ENCODE measurements at places on chromosomes 4 and X. TPM values are rescaled to one million over a fixed set of nuclear protein-coding genes. Genes with fewer than 3 reads are reported as not detected.

DNA sequence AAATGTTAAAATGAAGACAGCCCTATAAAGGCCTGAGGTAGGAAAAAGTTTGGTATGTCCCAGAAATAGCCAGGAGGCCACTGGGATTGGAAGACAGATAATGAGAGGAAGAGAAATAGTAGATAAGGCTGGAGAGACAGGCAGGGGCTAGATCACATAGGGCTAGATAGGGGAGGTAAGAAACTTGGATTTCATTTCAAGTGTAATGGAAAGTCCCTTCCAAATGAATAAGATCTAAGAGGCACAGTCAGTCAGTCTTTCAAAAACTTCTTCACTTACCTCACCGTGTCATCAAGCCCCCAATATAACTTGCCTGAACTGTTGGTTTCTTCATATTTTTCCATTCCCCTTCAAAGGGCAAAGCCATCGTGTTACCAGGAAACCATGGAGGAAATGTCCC is 121.8 kb downstream of the SPCS3 start:
- no peak for DNase-seq

DNA sequence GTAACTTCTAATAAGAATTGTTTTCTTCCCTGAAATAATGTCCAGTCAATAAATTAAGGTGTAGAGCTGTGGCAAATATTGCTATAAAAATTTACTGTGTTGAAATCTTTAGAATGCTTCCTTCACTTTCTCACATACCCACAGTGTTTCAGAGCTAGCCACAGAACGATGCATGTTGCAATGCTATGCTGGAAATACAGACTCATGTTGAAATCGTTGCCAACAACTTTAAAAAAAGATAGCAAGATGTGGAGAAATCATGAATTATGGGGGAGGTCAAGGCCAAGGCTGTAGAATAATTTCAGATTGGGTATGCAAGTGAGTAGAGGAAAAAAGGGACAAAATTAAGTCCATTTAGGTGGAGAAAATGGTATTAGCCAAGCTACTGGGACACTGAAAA is 204.8 kb downstream of the VEGFC start:
- peak; percentile 69 for DNase-seq

- DNase-seq = no peak
Measured at GRCh38 chr4:173490256-173490655, 39.8 kb downstream of the HAND2 start.

GRCh38 chr4:17781300-17782287 is at the start of gene FAM184B:
Gene FAM184B, minus strand, starts transcription at chr4:17781621. Its CDS starts 322 bp downstream, at chr4:17781299.
- no peak for DNase-seq

DNA sequence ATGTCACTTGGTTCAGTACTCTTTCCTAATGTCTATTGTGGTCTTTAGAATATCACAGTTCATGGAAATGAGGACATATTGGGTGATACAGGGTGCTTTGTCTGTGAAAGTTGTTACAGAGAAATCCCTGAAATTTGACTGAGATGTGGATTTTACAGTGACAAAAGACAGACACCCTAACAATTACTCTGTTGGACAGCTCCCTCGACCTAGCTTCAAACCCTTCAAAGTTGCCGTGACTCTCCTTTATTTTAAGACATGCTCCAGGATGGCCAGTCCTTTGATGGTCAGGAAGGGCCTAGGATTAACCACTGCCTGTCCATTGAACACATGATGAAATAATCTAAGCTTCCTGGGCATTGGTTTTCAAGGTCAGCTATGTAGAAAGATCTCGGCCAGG is 4.0 kb downstream of the DCX start:
- DNase-seq = no peak

GRCh38 chrX:30310429-30311206 is 1.4 kb upstream of the NR0B1 start:
- DNase-seq = no peak

- no peak for DNase-seq
Measured at GRCh38 chr4:157010630-157011029, 39.0 kb upstream of the PDGFC start.

PHEX gene
- 0.75 TPM for total RNA-seq

C1QTNF7 gene
- total RNA-seq = not detected

All from LHCN-M2 (cell line).